ENCODE measurements at places on chromosomes 3 and 15.

DNA sequence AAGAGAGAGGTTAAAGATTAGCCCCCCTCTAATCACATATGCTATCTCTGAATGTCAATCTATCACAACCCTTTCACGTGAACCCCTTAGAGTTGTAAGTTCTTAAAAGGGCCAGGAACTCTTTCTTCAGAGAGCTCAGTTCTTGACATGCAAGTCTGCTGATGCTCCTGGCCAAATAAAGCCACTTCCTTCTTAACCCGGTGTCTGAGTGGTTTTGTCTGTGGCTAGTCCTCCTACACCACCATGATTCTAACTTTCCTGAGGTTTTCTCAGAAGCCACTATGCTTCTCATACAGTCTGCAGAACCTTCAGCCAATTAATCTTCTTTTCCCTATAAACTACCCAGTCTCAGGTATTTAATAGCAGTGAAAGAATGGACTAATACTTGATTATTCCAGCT is 231.1 kb upstream of the CNTN6 start:
- DNase-seq, result no peak

GRCh38 chr3:104206925-104207324 is 1159.8 kb upstream of the ALCAM start:
- no peak for DNase-seq

DNA sequence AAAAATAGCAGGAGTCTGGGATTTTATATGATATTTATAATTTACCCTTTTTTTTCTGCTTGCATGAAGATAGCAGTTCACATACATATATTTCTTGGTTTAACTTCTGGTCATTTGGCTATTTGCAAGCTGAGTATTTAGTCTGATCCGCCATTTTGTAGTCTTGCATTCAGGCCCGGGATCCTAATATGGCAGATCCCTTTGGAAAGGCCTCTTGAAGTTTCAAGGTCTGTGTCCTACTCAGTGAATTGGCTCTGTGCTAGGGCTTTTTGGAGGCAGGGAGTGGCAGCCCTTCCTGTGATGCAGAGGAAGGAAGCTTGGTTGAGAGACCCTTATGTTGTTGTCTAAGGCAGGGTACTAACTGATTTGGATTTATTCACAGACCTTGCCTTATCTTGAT is 2.9 kb downstream of the SNRPN start:
- DNase-seq, result no peak

GRCh38 chr15:72306211-72306785 is 13.7 kb downstream of the CELF6 start:
- DNase-seq, result peak; percentile 17

DNA sequence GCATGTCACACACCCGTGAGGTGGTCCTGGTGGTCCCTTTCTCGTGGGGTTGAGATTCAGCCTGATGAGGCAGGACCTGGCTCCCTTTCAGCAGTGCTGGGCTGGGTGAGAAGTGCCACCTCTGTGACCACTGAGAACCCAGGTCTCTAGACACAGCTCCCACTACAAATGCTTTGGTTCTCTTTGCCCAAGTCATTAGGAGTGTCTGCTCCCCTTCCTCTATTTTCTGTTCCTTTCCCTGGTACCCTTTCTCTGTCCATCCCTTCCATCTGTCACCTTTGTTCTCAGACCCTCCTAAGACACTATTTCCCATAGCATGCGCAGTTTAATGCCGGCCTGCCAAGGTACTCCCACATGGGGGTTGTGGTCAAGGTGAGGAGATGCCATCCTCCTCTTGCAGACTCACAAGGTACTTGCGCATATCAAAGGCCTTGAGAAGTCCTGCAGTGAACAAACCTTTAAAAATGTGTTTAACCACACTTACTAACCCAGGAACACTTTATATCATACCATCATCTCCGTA is 297.7 kb downstream of the LRTM1 start:
- DNase-seq, result no peak

GRCh38 chr3:176795891-176796290 is 401.4 kb downstream of the TBL1XR1 start:
- no peak for DNase-seq

DNA sequence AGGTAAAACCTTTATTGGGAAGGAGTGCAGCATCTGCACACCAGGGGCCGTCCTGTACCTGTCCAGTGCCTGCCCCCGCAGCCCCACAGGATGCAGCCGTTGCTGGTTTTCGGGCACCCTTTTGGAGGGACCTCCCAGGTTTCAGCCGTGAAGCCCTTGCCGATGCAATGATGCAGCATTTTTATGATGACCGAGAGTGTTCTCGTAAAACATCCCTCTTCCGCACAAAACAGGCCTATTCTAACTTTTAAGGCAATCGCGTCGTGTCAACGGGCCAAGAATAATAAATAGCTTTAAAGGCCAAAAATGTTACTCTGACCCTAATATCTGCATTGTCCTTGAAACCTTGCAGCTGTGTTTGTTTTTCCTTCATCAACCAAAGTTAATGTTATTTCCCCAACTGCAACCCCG is 126.1 kb downstream of the LRRK1 start:
- DNase-seq, result no peak

GRCh38 chr3:160150066-160150465 is 75.2 kb upstream of the C3orf80 start:
- DNase-seq, result no peak

DNA sequence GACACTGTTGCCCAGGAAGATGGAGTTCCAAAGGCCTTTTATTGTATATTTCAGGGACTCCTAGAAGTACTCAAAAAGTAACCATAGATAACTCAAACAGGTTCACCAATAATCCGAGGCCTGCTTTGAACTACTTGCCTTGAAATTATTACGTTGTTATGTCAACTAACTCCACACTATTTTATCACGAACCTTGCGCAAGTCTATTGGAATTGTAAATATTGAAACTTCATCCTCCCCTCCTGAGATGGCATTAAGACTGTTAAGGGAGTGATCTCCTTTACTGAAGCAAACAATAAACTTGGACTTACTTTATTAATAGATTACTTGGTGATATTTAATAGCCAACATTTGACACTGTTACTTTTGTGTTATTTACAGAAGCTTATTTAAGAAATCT is 199.6 kb upstream of the GADL1 start:
- no peak for DNase-seq

- DNase-seq, result no peak
Measured at GRCh38 chr3:150755902-150756301, 7.1 kb downstream of the SIAH2 start.

GRCh38 chr3:142057331-142057725 is 92.0 kb downstream of the TFDP2 start:
- no peak for DNase-seq

Data from activated CD8-positive, alpha-beta memory T cell treated with anti-CD3 and anti-CD28 coated beads for 1 hour (primary cell).